Activated CD8-positive, alpha-beta T cell treated with anti-CD3 and anti-CD28 coated beads, Interleukin-2, amount 10 ng/mL, durations not matched to agents 7 days and 5 days (primary cell): ENCODE measurements at places on chromosomes 1 and 21.

DNA sequence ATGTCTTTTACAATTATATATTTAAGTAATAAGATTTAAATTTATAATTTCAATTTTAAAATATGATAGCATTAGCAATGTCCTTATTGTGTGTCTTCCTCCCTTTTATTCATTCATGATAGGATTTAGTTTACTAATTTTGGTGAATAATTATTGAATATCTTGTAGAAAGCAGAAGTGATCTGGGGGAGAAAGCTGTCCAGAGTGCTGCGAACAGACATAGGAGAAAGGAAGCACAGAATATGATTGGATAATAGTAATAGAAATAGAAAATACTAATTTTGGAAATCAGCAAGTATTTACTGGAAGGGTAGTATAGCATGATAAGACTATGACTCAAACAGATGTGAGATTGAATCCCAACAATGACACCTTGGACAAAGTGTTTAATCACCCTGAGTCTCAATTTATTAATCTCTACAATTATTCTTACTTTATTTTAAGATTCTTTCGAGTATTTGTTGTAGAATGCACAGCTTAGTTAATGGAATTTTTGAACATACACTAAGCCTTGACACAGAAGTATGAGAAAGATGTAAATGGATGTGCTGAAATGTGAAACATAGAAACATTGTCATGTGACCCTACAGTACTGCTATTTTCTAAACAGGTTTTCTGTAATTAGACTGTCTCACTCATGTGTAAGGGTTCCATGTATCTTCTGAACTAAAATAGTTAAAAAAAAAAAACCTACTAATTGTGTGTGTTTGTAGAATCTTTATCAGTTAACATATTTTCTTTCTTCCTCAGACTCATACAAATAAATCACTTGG, 7.9 kb downstream of the SH3GLB1 start:
- DNase-seq = no peak

- DNase-seq = no peak
Observed at GRCh38 chr1:19932866-19933265, 9.4 kb upstream of the PLA2G2E start.

- peak; percentile 33 for DNase-seq
Observed at GRCh38 chr1:203744075-203744972, 20.7 kb upstream of the LAX1 start.

DNA sequence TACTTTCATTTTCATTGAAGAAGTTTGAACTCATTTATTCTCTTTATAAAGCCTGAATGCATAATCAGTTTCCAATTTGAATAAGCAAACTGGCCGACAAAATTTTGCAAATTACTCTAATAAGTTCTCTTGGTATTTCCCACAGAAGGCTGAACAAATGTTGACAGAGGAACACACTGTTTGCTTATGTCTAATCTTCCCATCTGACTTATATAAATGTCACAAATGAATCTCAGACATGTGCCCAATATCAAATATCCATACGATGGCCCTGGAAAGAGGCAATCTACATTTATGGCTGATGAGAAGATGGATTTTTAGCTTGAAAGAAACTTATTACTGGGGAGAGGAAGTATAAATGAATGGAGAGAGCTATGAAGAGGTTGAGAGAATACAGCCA, 380.6 kb upstream of the ZRANB2 start:
- no peak for DNase-seq

DNA sequence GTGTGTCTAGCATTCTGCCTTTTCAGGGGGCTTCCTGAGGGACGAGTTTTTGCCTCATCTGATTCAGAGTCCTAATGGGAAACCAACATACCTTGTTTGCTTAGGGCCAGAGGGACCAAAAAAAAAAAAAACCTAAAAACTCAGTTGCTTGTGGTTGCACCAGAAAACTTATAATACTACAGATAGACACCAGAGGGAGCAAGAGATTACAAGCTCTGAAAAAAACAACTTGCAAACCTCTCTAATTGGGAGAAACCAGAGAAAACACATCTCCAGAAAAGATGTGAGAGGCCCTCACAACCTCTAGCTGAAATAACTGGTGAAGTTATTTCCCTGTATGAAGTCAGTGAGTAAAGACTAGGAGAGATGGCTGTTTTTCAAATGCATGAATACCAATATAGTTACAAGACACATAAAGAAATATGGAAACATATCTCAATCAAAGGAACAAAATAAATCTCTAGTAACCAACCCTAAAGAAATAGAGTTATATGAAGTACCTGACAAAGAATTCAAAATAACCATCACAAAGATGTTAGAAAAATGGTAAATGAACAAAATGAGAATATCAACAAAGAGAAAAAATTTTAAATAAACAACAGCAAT, 233.7 kb upstream of the NFIA start:
- no peak for DNase-seq

- DNase-seq = no peak
Observed at GRCh38 chr1:223242971-223243370, 99.9 kb upstream of the TLR5 start.

GRCh38 chr1:150176593-150176992, 26.9 kb downstream of the PLEKHO1 start:
- DNase-seq = no peak

GRCh38 chr1:31830511-31830910, 14.7 kb upstream of the SPOCD1 start:
- no peak for DNase-seq

DNA sequence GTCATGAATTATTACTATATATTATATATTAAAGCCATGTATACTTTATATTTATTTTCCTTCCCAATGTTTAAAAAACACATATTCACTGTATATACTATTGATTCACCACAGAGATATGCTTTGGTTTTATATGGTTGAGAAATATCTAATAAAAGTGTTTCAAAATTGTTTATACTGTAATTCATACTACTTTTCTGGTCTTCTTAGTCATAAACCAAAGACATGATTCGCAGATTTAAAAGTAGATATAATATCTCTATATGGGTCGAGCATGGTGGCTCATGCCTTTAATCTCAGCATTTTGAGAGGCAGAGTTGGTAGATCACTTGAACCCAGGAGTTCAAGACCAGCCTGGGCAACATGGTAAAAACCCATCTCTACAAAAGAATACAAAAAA, 738.4 kb downstream of the USP25 start:
- DNase-seq = no peak

DNA sequence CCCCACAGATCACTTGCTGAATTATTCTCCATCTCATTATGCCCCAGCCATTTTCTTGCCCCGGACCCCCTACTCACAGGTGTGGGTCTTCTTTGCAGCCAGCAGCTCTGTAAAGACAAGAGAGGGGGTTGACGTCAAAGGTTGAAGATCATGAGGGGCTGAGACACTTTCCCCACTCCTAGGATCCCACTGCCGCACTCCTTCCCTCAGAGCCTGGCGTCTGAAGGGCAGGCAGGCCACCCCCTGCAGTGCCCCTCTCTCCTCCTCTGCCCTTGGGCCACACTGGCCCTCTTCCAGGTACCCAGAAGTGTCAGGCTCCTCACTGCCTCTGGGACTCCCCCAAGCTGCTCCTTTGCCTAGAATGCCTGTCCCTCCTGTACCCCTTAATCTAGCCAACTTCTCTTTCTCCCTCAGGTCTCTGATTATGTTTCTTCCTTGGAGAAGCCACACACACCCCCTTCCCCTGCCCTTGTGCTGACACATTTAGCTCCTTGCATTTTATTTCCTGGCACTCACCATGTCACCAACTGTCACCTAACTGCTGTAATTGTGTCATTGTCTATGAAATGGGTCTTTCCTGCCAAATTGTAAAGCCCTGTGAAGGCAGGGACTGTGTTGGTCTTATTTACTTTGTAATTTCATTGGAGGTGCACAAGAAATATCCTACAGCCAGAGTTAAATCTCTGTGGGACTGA, 2.1 kb downstream of the RORC start:
- DNase-seq = no peak

DNA sequence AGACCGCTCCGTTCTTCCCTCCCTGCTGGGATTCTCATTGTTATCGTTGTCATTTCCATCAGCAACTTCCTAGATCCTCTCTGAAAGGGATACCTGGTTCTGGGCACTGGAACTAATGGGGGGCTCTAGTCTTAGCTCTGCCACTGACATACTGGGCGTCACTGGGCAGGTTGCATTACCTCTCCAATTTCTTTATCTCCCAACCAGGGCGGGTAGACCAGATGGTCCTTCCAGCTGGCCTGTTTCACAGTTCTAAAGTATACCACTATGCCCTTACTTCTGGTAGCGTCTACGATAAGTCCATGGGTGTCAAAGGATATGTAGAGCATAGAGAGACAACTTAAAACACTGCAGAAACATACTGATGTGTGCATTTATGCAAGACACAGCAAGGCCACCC, 1.4 kb downstream of the GPR37L1 start:
- DNase-seq = no peak

GRCh38 chr1:167344112-167344511, 123.4 kb downstream of the POU2F1 start:
- no peak for DNase-seq

- no peak for DNase-seq
Observed at GRCh38 chr1:15368888-15369287, 40.8 kb upstream of the EFHD2 start.

GRCh38 chr1:228415853-228416216, 826 bp downstream of the TRIM17 start:
- DNase-seq = no peak

DNA sequence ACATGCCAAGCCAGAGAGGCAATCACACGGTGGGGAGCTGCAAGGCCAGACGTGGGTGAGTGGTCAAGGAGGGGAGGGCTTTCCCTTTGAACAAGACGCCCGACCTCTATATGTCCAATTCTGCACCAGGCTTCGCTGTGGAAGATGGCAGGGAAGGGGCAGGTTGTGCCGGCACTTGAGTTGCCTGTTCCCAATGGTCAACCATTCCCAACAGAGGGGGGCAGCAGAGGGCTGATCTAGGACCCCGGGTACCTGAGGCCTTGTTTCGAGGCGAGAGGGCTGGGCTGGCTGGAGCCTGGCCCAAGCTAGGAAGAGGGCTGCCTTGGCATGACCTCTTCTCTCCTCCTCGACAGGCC, 64.9 kb downstream of the TMEM53 start:
- peak; percentile 28 for DNase-seq

DNA sequence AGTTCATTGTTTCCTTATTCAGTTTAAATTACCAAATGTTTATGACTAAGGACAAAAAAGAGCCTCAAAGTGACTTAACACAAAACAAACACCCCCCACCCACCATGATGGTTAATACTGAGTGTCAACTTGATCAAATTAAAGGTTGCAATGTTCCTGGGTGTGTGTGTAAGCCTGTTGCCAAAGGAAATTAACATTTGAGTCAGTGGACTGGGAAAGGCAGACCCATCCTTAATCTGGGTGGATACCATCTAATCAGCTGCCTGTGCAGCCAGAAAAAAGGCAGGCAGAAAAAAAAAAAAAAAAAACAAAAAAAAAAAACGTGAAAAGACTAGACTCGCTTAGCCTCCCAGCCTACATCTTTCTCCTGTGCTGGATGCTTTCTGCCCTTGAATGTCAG, 543.4 kb downstream of the NEGR1 start:
- DNase-seq = no peak

DNA sequence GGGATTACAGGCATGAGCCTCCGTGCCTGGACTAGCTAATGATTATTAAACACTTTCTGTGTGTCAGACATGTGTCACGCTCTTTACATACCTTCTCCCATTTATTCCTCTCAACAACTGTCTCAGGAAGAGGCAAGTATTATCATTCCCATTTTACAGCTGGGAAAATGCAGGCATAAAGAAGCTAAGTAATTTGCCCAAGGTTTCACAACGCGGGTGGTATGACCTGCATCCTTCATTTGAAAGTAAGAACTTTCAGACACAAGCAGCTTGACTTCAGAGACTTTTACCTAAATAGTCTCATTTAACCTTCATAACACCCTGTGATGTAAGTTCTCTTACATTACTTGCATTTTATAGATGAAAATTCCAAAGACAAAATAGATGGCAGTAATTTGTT, 1.0 kb upstream of the ZSCAN20 start:
- no peak for DNase-seq

DNA sequence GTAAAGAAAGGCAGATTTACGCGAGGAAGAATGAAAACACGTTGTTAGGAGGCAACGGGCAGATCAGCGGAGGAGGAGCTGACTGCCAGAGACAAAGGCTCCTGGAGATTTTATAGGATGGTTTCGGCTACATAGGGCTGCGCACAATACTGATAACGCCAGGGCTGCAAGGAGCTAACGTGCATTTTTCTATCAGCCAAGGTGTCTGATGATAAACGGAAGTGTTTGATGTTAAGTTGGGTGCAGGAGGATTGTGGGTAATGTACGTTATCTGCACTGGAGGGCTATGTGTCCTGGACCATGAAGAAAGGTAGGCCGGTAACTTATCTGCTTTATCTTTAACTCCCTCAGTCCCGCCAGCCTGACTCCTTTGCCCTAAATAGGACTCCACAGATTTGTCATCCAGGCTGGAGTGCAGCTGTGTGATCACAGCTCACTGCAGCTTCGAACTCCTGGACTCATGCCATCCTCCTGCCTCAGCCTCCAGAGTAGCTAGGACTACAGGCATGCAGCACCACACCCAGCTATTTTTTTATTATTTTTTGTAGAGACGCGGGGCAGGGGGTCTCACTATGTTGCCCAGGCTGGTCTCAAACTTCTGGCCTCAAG, 29.6 kb downstream of the SETD4 start:
- no peak for DNase-seq

DNA sequence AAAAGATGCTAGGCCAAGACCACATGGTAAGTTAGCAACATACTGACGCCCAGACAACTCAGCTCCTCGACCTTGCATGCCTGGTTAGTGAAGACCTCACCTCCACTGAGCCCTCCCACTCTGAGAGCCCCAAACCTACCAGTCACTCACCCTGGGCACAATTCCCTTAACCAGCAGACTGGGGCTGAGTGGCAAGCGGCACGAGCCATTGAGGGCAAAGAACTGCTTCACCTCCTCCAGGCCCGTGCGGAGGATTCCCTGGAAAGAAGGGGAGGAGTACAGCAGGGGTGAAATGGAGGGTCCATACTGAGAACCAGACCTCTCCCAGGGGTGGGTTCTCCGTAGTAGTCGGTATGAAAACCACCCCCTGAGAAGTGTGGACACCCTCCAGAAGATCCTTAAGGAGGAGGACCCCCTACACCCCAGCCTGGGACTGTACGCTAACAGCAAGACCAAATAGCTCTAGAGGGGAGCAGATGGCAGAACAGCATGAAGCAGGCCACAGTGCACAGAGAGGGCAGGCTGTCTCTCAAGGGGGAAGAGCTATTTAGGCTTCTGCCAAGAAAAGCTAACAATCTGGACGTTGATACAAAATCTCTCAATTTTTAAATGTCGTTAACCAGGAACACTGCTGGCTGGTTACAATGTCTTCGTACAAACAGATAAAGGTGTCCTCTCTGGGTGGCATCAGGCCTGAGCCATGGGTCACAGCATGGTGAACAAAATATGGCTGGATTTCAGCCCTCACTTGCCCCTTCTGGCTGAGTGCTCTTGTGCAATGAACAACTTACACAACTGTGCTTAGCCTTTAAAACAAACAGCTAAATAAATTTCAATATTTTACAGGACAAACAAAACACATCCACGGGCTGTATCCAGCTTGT, 31.0 kb upstream of the PPP1R15B start:
- no peak for DNase-seq

- no peak for DNase-seq
Observed at GRCh38 chr1:85818371-85818770, 110.1 kb upstream of the ZNHIT6 start.
